ENCODE measurements at places on chromosomes 7 and 10.

- DNase-seq, result no peak
These were observed 220.9 kb upstream of the HABP2 start for GRCh38 chr10:113331961-113332360.

- no peak for DNase-seq
These were observed 4.9 kb downstream of the DKK1 start for GRCh38 chr10:52318822-52319464.

GRCh38 chr10:123717336-123717735 lies 51.2 kb downstream of the GPR26 start:
- no peak for DNase-seq

- no peak for DNase-seq
These were observed 265.9 kb upstream of the NRP1 start for GRCh38 chr10:33600381-33600780.

DNA sequence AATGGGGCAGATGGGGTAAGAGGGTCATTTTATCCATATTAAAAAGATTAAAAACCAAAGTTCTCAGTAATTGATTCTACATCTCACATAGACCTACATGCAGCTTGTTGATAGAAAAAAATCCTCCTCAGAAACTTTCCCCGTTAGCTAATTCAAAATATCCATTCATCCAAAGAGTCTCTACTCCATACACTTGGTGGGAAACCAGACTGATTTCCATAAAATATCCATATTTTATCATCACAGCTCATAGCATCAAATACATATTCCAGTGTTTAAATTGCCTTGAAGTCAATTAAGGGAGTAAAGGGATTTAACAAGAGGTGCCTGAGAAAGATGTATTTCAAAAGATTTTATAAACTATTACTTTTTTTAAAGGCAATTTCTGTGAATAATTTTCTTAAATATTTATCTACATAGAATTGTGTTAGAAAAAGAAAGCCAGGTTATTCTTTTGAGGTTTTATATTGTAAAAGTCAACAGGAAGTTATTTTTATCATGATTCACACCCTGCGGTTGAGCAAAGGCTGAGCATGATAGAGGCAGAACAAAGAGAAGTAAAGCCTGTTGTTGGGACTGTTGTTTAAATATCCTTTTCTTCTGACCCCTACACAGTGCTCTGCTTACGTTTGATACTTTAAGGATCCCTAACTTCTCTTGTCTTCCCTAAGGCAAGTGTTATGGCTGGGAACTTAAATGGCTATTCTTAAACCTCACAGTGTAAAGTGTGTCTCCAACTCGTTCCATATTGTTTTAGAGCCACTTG lies 266.7 kb downstream of the PRKG1 start:
- DNase-seq, result peak; percentile 6

DNA sequence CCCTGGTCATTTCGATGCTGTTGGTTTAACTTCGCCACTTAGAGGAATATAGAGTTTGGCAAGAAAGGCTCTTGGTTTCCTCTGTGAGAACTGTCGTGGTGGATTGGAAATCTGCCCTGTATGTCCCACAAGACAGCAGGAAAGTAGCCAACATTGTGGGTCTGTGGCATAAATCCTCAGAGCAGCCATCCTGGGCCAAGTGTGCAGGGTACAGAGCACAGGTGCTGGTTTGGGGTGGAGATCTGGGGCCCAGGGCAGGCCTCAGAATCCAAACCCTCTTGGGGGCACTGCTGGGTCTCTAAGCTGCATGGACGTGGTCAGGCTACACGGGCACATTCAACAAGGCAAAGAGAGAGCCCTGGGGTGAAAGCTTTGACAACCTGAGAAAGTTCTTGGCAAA lies 39.2 kb upstream of the TMEM273 start:
- no peak for DNase-seq

DNA sequence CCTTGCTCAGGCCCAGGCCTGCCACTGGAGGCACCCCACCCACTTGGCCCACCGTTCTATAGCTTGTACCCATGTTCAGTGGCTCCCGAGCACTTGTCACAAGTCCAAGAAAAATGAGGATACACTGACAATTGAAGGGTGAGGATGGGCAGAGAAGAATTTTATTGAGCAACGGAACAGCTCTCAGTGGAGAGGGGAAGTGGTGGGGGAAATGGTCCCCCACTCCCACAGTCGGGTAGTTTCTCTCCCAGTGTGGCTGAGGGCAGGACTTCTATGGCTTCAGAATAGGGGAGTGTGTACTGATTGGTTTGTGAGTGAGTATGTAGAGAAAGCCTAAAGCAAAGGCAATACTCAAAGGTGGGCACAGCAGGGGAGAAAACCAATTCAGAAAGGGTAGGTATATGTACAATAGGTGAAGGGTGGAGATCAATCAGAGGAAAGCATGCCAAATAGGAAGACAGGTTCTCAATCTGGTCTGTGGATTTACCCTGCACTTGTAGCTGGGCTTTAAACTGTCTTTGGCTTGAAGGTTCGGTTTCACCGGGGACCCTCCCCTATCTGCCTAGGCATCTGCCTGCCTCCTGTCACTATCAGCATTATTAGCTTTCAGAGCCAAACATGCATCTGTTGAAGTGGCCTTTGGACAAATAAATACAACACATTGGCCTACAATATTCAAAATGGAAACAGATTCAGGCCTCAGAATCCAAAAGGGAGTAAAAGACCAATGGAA lies 8.9 kb upstream of the TSPAN13 start:
- no peak for DNase-seq

DNA sequence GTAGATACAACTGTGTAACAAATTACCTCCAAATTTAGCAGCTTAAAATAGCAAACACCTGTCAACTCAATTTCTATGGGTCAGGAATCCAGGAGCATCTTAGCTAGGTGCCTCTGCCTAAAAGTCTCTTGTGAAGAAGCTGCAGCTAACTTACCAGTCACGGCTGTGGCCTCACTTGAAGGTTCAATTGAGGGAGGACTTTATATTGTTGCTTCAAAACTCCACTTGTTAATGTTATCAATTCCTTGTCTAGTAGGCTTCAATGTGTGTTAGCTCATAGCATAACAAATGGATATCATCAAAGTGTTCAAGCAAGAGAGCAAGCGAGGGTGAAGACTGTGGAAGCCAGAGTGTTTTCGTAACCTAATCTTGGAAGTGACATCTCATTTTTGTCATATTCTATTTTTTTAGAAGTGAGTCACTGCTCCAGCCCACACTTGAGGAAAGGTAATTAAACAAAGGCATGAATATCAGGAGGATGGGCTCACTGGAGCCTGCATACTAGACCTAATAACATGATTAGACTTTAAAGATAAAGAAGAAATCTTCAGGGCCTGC lies 172.9 kb downstream of the SPAG6 start:
- no peak for DNase-seq

DNA sequence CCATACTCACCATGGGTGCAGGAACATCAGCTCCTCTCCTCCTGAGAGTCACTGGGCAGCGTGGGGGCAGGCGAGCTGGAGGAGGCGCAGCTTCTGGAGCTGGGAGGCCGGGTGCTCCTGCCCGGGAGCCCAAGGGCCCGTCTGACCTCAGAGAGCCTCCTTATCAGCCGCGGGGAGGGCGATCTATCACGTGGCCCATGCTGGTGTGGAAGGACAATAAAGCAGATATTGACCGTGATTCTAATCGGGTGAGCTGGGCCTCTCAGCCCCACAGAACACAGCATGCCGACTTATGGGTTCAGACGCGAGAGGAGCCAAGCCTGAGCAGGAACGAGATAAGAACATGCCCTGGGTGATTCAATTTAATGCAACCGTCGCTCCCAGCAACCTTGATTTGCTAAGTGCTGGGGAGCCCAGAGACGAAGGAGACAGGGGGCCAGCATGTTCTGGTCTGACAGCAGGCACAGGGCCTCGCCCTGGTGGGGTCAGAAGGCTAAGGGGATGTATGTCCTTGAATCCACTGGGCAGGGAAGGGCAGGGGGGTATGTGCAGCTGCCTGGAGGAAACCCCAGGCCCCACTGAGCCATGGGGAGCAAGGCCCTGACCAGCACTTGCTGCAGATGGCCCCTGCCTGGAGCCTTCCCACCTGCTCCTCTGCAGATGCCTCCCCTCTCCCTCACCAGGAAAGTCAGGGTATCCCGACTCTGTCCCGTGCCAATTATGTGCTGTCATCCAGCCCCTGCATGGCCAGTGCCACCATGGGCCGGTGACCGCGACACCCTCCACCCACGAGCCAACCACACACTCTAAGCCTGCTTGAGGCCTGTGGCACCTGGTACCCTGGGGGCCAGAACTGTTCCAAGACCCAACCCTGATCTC lies 95.3 kb upstream of the RET start:
- no peak for DNase-seq

Data from CD4-positive, alpha-beta T cell treated with Interleukin-15 for 4 hours (primary cell).